NCI-H1436 treated with DMSO at 0.1 percent for 48 hours (cell line): ENCODE measurements at places on chromosomes 4 and X.

- no peak for DNase-seq
Observed at GRCh38 chr4:40305328-40306170, 29.6 kb upstream of the CHRNA9 start.

GRCh38 chrX:70168238-70169188 lies 8.8 kb upstream of the DGAT2L6 start:
- peak; percentile 85 for DNase-seq

- no peak for DNase-seq
Observed at GRCh38 chr4:5711479-5712184, 631 bp downstream of the EVC start.

GRCh38 chrX:139298437-139298836 lies 232.1 kb upstream of the F9 start:
- DNase-seq, result no peak

GRCh38 chrX:19906293-19906692 lies 18.9 kb upstream of the SH3KBP1 start:
- no peak for DNase-seq

DNA sequence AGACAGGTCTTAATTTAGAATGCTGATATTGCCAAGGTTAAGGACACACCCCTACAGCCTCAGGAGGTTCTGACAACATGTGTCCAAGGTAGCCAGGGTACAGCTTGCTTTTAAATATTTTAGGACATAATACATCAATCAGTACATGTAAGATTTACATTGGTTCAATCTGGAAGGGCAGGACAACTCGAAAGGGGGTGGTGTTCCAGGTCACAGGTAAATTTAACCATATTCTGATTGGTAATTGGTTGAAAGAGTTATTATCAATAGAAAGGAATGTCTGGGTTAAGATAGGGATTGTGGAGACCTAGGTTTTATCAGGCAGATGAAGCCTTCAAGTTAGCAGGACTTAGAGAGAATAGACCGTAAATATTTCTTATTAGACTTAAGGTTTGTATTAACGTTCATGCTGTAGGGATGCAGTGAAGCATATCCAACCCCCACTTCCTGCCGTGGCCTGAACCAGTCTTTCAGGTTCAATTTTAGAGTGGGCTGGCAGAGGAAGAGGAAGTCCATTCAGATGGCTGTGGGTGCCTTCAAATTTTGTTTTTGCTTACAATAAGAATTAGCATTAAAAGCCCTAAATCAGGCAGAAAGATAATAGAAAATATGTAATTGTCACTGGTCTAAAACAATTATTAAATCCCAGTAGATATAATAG lies 136.5 kb upstream of the GALNTL6 start:
- DNase-seq, result no peak

GRCh38 chrX:103518571-103518970 lies 718 bp downstream of the RAB40A start:
- DNase-seq, result no peak

- DNase-seq, result no peak
Observed at GRCh38 chr4:128379860-128380259, 92.2 kb upstream of the PGRMC2 start.

GRCh38 chrX:24493740-24494581 lies 28.9 kb downstream of the PDK3 start:
- no peak for DNase-seq
